Activated CD4-positive, alpha-beta T cell treated with anti-CD3 and anti-CD28 coated beads for 4 hours (primary cell): ENCODE measurements at places on chromosomes 1 and 21.

DNA sequence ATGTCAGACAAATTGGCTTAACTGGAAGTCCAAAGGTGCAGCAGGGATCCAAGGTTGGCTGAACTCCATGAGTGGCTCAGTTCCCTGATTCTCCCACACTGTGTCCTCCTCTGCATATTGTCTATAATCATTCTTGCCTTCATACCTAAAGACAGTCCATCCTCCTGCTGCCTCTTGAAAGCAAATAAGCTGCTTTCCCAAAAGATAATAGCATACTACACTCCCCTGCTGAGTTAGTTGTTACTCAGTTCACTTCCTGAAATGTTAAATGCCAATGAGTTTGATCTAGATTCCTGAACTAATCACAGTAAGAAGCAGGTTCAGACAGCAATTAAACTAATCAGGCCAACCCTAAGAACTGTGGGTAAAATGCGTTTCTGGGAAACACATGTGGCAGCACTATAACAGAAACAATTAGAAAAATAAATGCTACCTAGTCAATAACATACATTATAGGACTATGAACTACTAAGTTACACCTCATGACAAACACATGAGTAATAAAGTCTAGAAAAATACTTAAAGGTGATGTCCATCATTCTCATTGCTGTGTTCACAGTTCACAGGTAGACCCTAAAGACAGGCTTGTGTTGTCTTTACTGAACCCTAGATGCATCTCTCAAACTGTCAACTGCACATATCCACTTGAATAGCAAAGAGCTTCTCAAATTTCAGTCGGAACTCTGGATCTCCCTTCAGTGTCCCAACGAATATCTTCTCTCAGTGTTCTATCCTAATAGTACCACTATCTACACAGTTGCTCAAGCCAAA lies 50.8 kb upstream of the BOLA1 start:
- peak; percentile 2 for DNase-seq

GRCh38 chr1:221165839-221166500 lies 286.7 kb downstream of the HLX start:
- no peak for DNase-seq

GRCh38 chr21:43938751-43939442 lies 73.2 kb upstream of the TRAPPC10 start:
- DNase-seq: peak; percentile 91

DNA sequence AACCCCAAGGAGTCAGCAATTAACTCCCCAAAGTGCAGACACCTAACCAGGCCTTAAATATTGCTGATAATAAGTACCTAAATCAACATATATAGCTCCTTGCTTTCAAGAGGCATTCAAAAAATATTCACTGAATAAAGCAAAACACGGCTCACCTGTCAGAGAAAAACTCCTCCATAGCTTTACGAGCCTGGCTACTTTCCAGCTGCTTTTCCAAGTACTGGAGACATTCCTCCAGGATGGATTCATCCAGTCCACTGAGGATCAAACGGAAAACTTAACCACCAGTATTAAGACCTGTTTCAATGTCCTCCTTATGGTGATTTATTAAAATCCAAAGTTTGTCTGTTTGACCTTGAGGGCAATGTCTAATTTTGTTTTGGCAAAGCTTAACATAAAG lies 44.6 kb downstream of the UBR4 start:
- no peak for DNase-seq

GRCh38 chr1:203177036-203177405 lies 1.4 kb upstream of the MYBPH start:
- no peak for DNase-seq

- DNase-seq: no peak
These were observed 45.9 kb upstream of the BMP8A start for GRCh38 chr1:39445573-39445972.

- no peak for DNase-seq
These were observed 2.0 kb downstream of the NPL start for GRCh38 chr1:182791281-182792179.

DNA sequence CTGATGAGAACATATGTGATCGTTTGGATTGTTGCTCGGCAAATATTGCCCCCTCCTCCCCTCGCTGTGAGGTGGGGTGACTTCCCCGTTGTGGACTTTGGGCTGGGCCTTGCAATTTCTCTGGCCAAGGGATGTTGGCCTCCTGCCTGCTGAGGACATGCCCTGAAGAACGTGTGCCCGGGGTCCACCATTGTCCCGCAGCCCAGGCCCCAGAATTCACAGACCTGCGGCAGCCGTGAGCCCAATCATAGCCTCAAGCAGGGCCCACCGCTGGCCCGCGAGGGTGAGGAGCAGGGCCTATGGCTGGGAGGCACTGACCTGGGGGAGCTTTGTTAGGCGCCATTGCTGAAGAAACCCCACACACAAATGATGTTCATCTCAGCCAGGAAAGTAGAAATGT lies 58.3 kb upstream of the ACTRT2 start:
- no peak for DNase-seq

DNA sequence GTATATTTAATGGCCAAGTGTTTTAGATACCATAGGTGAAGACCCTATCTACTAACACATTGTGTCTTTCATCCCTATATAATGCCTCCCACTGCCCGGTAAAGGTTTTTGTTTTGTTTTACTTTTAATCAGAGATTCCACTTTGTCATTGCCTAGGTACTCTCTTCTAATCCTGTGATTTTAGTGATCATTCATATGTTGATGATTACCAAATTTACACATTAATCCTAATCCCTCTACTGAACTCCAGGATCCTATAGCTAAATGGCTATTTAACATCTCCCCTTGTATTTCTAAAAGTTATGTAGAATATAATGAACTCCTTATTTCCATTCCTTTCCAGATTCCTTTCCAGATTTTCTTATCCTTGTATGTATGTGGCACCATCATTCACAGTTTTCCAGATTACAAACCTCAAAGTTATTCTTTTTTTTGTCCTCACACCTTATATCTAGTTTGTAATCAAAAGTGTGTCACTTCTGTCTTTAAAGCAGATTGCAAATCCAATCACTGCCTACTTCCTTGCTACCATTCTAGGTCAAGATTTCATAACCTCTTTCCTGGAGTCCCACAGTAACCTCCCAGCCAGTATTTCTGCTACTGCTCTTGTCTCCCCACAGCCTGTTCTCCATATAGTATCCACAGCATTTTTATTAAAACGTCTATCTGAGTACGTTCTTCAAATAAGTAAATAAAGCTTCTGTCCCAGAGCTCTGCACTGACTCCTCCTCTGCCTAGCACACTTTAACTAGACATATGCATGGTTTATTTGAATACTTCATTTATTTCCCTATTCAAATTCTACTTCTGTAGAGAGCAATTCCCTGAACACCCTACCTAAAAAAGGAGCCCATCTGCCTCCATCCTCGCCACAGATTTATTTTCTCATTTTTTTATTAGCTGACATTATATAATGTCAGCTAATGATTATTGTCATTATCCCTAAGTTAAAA lies 157.8 kb downstream of the KCNT2 start:
- DNase-seq: no peak

- no peak for DNase-seq
These were observed 55.2 kb downstream of the ST6GALNAC3 start for GRCh38 chr1:76129731-76130130.

DNA sequence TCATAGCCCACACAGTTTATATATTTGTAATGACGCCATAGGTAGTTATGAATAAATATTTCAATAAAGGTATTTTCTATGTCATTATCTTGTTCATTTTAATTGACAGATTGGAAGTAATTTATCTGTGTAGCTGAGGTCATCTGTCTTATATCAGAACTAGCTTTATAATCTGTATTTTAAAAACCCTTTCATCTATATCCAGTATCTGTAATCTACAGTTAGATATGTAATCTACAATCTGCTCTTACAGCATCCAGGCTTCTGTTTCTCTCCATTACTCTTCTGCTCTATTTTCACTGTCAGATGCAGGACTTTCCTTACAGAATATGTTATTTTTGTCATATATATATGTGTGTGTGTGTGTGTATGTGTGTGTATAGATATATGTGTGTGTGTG lies 137.6 kb downstream of the LBR start:
- DNase-seq: no peak

DNA sequence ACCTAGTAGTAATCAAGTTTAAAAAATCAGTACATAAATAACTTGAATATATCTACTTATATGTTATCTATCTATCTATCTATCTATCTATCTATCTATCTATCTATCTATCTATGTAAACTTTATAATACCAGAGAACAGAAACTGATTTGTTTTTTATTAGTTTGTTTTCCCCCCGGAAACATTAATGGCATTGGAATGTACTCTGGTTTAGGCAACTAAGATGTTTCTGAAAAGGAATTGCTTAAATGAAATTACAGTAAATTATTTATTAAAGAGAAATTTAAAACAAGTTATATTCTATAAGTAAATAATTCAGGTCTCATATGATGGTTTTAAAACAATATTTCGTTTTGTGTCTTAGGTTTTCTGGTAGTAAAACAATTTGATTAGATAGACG lies 681.0 kb upstream of the ADAMTS5 start:
- DNase-seq: no peak

- DNase-seq: no peak
These were observed 20.9 kb downstream of the ZBTB40 start for GRCh38 chr1:22472596-22472995.

GRCh38 chr1:3706651-3707297 lies 45.5 kb upstream of the CCDC27 start:
- no peak for DNase-seq

- no peak for DNase-seq
These were observed 9.7 kb downstream of the CTNNBIP1 start for GRCh38 chr1:9900142-9901043.

GRCh38 chr1:214331180-214331579 lies 50.2 kb downstream of the SMYD2 start:
- DNase-seq: no peak

- no peak for DNase-seq
These were observed 13.1 kb upstream of the VAMP4 start for GRCh38 chr1:171754971-171755370.

DNA sequence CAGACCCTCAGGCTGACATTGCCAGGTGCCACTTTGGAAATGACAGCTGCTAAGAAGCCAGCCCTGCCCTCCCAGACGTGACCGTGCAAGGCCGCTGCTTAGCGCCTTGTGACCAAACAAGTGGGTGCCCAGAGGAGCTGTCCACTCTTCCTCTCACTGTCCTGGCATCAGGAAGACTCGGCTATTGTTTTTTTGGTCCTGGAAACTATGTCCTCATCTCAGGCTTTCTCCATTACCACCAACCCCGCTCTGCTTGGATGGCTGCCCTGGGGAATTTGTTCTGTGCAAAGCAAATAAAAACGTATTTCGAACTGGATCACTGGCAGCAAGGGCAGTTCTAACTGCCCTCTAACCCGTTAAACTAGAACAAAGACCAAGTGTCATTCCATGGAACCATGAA lies 13.7 kb upstream of the TENT5C start:
- DNase-seq: no peak

GRCh38 chr1:245576323-245576722 lies 421.5 kb downstream of the KIF26B start:
- DNase-seq: no peak

- DNase-seq: no peak
These were observed 40.2 kb downstream of the TBX19 start for GRCh38 chr1:168320800-168321450.

- DNase-seq: no peak
These were observed 32.4 kb upstream of the SLC16A1 start for GRCh38 chr1:112988367-112988766.

GRCh38 chr1:48236716-48237470 lies 14.4 kb downstream of the SLC5A9 start:
- no peak for DNase-seq

DNA sequence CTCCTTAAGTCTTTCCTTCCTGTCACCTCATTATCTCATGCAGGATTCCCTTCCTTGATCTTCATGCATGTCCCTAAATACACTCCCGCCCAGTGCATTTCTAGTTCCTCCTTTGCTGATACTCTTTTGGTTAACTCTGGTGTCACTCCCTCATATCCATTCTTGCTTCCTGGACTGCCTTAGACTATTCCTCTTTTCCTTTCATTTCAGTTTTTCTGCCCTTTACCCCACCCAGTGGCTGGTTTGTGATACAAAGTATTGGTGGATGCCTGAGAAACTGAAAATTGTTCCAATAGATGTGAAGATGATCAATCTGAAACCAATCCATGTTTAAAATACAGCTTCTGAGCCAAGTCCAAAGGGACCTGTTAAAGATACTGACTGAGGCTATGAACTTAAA lies 553.8 kb upstream of the CAMK1G start:
- no peak for DNase-seq

DNA sequence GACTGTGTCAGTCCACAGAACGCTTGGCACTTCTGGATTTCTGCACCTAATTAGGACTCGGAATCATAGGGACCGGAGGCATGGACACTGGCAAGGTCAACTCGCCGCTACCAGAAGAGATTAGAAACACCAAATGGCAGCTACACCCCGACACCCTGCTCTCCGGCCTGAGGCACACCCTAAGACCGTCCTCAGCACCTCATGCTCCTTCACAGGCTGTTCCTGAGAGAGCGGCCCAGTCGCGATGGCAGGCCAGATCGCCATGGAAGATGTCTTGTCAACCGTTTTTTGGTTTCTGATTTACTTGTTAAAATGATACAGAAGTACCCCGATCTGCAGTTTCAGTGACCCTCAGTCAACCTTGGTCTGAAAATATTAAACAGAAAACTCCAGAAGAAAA lies 46.8 kb downstream of the NPHP4 start:
- no peak for DNase-seq
